Esophagus (tissue), 2 donors: ENCODE measurements at places on chromosomes 1 and 21. TPM values are rescaled to one million over a fixed set of nuclear protein-coding genes. Genes with fewer than 3 reads are reported as not detected.

NAV1 gene
- 3.9 TPM for polyA plus RNA-seq

BARHL2 gene
- not detected for polyA plus RNA-seq

IGSF3 gene
- 11.0 TPM for polyA plus RNA-seq

NBPF10 gene
- 0.73 TPM for polyA plus RNA-seq

IGFN1 gene
- 0.01 TPM for polyA plus RNA-seq

PADI4 gene
- polyA plus RNA-seq = 0.02 TPM

CNR2 gene
- polyA plus RNA-seq = 0.01 TPM

NIBAN1 gene
- polyA plus RNA-seq = 14.7 TPM

FAM72A gene
- polyA plus RNA-seq = 2.5 TPM

TSPAN2 gene
- 1.7 TPM for polyA plus RNA-seq

SLC39A1 gene
- 51.2 TPM for polyA plus RNA-seq

SYTL1 gene
- 136 TPM for polyA plus RNA-seq

TXNIP gene
- polyA plus RNA-seq = 77.5 TPM

FAM78B gene
- polyA plus RNA-seq = 0.24 TPM

SFN gene
- 2,440 TPM for polyA plus RNA-seq

FAAH gene
- polyA plus RNA-seq = 33.2 TPM

ATP6V1G3 gene
- not detected for polyA plus RNA-seq

SPRR2G gene
- 0.49 TPM for polyA plus RNA-seq

SLC6A17 gene
- 0.08 TPM for polyA plus RNA-seq

NAXE gene
- polyA plus RNA-seq = 70.9 TPM

IGSF21 gene
- 0.06 TPM for polyA plus RNA-seq

VASH2 gene
- polyA plus RNA-seq = 0.33 TPM

NBPF20 gene
- 0.47 TPM for polyA plus RNA-seq

CSF3R gene
- 1.9 TPM for polyA plus RNA-seq

ANKRD34A gene
- 0.47 TPM for polyA plus RNA-seq

CYB561D1 gene
- polyA plus RNA-seq = 3.7 TPM

CD1D gene
- 0.27 TPM for polyA plus RNA-seq

UBE2G2 gene
- 30.4 TPM for polyA plus RNA-seq

GBP6 gene
- polyA plus RNA-seq = 344 TPM

TMEM79 gene
- polyA plus RNA-seq = 83.8 TPM

LIN28A gene
- not detected for polyA plus RNA-seq

GPR153 gene
- 2.7 TPM for polyA plus RNA-seq

KRTAP19-3 gene
- not detected for polyA plus RNA-seq

CLCA1 gene
- polyA plus RNA-seq = not detected

CACHD1 gene
- polyA plus RNA-seq = 1.6 TPM

RAB42 gene
- polyA plus RNA-seq = 0.96 TPM

BRINP2 gene
- not detected for polyA plus RNA-seq

OR2T33 gene
- not detected for polyA plus RNA-seq

CCDC181 gene
- polyA plus RNA-seq = not detected

OR2L2 gene
- not detected for polyA plus RNA-seq
